ENCODE measurements at places on chromosomes 11 and 22.

GRCh38 chr22:37747080-37747714 lies 50.3 kb downstream of the TRIOBP start:
- DNase-seq: no peak

DNA sequence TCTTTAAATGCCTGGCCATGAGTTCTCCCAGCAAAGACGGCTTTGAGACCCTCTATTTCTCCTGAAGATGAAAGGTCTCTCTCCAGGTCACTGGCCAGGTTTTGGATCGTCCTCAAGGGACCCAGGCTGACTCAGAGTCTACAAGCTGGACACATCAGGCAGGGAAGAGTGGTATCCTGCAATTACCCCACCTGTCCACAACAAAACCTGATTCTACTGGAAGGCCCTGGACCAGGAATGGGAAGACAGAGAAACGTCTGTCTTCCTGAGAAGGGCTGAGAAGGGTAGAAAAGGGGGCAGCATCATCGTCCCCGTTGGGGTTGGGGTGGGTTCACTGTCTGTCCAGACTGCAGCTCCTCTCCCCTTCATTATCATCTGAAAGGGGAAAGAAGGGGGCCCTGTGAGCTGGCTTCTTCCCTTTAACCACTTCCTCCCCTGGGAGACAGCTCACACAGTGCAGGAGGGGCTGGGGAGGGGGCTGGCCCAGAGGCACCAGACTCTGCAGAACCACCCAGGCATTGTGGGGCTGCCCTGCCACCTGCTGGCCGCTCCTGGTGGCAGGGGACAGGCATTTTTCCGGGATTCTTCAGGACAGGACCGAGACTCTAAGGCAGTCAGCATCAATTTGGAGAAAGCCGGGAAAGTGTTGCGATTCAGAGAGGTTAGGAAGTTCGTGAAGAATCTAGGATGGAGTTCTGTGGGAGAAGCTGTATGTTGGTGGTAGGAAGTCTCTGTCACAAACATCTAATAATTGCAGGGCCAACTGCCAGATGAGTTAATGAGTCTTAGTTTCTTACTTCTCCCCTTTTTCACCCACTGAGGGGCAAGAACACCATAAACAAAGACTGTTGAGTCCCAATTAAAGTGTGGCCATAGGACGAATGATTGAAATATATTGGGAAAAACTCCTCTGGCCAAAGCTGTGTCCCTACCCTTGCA lies 57.6 kb downstream of the SYN3 start:
- no peak for DNase-seq

DNA sequence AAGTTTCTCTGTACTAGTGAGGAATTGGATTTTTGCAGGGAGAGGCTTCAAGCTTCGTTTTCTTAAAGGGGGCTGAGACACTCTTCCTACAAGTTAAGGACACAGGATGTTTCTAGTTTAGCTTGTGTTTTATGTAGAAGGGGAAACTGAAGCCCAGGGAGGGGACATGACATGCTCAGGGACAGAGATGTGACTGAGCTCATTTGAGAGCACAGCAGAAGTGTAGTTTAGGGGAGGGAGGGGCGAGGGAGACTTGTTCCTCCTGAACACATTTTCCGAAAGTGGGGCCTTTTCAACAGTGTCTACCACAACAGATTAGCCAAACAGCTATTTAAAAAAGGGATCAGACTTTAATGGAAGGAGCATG lies 148.1 kb downstream of the FBXO7 start:
- no peak for DNase-seq

DNA sequence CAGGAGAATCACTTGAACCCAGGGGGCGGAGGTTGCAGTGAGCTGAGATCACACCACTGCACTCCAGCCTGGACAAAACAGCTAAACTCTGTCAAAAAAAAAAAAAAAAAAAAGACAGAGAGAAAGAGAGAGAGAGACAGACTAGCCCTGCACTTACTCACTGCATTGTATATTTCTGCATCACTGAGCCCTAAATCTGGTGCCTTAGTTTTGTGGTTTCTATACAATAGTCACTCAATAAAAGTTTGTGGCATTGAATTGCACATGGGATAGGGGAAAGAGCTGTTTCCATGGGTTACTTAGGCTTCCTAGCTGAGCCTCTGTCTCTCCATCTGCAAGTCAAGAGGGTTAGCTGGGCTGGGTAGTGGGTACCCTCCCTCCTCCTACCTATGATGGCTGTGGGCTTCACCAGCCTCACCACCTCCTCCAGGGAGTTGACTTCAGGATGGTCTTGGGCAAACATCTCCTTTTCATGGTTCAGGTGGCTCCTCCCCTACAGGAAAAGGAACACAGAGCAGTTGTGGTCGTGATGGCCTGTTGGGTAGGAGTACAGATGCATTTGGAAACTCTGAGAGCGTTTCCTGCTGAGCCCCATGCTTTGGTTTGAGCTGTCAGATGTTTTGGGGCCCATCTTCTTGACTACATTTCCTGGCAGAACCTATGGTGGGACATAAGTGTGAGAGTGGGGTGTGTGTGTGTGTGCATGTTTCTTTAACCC lies 73.2 kb downstream of the CCDC81 start:
- no peak for DNase-seq

- DNase-seq: no peak
These were observed 46.1 kb upstream of the HSPA8 start for GRCh38 chr11:123107945-123108495.

DNA sequence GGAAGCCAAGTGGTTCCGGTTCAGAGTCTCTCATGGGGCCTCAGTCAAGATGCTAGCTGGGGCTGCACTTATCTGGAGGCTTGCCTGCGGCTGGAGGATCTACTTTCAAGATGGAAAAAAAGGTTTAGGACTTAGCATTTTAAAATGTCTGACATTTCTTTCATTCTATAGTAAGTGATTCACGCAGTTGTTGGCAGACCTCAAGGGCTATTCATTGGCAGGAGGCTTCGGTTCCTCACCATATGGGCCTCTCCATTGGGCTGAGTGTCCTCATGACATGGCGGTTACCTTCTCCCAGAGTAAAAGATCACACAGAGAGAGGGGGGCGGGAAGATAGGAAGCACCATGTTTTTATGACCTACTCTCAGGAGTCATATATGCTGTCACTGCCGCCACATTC lies 298.0 kb upstream of the PLET1 start:
- no peak for DNase-seq

DNA sequence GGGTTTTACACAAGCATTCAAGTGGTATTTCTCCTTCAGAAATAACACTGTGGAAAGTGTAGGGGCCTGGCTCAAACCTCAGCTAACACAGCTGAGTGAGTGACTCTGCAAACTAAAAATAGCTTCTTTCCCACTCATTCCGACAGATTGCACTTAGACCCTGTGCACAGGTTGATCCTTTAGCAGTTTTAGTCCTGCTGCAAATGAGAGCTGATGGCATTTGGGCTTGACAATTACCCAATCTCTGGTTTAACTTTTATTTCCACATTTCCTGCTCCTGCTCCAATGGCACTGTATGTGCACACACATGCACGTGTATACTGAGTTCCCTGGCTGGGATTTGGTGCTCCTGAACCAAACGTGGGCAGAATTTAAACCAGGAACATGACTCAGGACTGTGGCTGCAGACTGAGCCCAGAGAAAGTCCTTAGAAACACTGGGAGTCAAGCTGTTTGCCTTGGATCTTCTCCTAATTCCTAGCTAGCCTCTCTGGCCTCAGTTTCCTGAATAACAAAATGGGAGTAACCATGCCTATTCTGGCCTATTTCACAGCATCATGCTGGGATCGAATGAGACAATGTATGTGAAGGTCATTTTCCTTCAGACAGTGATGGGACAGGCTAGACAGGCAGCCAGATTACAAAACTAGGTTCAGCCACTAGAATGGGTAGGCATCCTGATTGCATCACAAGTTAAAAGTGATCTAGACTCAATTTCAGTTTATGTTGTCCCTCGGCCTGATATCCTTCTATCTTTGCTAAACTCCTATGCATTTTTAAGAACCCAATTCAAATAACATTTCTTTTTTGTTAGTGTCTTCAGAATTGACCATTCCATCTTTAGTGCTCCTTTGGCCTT lies 58.2 kb downstream of the SERGEF start:
- DNase-seq: no peak

GRCh38 chr22:32849501-32849900 lies 48.0 kb downstream of the TIMP3 start:
- DNase-seq: no peak

DNA sequence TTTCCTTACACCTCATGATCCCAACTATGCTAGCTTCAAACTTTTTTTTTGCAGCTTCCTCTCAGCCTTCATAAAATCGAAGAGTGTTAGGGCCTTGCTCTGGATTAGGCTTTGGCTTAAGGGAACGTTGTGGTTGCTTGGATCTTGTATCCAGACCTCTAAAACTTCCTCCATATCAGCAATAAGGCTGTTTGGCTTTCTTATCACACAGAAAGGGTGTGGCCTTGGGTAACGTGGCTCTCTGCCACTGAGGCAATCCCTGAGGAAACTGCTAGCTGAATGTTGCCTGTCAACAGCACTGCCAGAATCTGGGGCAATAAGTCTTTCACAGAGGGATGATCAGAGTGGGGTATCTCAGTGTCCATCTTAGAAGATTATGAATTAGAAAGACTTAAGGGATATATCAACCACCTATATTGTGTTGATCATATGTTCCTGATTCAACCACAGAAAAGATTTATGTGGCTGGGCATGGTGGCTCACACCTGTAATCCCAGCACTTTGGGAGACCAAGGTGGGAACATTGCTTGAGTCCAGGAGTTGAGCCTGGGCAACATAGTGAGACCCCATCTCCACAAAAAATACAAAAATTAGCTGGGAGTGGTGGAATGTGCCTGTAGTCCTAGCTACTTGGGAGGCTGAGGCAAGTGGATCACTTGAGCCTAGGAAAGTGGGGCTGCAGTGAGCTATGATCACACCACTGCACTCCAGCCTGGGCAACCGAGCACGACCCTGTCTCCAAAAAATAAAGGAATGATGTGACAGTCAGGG lies 12.5 kb upstream of the CUL5 start:
- DNase-seq: no peak

DNA sequence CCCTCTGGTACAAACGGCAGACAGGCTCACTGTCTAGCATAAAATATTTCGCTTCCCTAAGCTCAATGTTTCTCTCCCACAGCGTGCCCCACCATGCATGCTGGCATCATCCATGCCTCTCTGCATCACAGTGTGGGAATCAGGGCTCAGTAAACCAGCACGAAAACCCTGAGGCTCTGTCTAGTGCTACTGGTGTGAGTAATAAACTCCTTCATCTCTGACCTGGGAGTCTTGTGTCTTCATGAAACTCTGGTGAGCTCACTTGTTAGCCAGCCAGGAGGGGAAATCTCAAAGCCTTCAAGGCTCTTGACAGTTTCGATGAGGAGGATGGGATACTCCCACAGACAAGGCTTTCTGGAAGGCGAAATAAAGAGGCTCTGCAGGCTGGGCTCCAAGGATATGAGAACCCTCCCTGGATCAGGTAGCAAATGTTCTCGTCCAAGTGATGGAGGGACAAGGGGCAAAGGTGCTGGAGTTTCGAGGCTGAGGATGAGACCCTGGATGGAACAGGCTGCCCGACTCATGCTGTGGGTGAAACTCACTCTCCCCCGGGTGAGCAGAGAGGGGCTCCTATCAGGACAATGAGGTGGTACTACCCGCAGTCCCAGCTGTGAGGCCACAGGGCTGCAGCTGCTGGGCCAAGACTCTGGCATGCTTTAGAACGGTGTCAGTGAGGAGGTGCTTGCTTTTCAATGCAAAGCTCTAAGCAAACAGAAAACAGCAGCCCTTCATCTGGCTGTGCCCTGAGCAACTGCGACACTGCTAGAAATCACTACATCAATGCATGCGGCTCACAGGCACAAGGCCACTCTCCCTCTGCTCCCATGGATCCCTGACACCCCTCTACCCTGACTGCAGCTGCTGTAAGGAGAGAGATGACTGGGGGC lies 69.3 kb downstream of the SHANK2 start:
- no peak for DNase-seq

GRCh38 chr22:44924098-44924497 lies 85.7 kb downstream of the PHF21B start:
- no peak for DNase-seq

GRCh38 chr22:27349456-27349855 lies 452.1 kb downstream of the MN1 start:
- DNase-seq: no peak

GRCh38 chr11:13221722-13222121 lies 55.9 kb upstream of the BMAL1 start:
- DNase-seq: no peak

GRCh38 chr11:19794161-19794560 lies 81.5 kb downstream of the NAV2 start:
- DNase-seq: no peak

- no peak for DNase-seq
These were observed 37.1 kb downstream of the SVIP start for GRCh38 chr11:22792497-22792896.

GRCh38 chr11:69297787-69298266 lies 3.9 kb downstream of the MYEOV start:
- DNase-seq: no peak

GRCh38 chr22:22925805-22926369 lies 38.3 kb downstream of the IGLL5 start:
- DNase-seq: no peak

DNA sequence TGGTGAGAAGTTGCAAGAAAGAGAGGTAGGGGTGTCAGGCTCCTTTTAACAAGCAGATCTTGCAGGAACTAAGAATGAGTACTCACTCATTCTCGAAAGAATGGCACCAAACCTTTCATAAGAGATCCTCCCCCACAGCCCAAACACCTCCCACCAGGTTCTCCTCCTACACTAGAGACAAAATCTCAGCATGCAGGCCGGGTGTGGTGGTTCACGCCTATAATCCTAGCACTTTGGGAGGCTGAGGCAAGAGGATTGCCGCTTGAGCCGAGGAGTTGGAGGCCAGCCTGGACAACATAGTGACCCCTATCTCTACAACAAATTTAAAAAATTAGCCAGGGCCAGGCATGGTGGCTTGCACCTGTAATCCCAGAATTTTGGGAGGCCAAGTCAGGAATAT lies 11.1 kb downstream of the GRAMD1B start:
- DNase-seq: no peak

DNA sequence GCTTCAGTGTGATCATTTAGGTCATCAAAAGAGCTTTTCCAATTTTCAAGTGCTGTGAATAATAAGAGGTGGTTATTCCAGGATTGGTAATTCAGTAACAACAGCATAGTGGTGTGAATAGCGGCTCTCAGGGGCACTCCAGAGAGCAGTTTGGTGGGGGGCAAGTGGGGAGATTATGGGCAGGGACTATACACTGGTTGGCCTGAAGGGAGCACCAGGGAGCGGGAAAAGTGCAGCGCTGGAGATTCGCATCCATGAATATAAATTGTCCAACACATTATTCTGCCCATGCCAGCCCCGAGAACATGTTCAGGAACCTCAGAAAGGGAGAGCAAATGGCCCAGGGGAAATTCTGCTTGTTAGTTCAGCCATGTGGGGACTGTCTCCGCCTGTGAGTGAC lies 37.9 kb downstream of the OR6Q1 start:
- no peak for DNase-seq

- DNase-seq: no peak
These were observed 66.6 kb upstream of the OPCML start for GRCh38 chr11:133598906-133599305.

- no peak for DNase-seq
These were observed 5.5 kb downstream of the RAB3IL1 start for GRCh38 chr11:61911701-61912529.
